Hematopoietic multipotent progenitor cell treated with erythropoietin and hydrocortisone succinate and interleukin-3 and kit ligand, for 4 days (in vitro differentiated cells): ENCODE measurements at places on chromosomes 5 and 9.

DNA sequence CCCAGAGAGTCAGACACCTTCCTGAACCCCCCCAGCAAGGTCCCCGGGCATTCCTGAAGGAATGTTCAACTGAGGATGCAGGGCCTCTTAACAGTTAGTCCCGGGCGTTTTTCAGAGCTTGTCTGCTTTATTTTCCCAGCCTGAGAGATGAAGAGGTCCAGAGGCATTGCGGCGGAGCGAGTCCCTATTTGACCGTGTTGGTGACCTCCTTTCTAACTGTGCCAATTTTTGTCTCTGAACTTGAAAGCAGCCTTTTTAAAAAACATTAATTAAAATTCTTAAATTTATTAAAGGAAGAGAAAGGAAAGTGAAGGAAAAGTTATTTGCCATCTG, 433 bp upstream of the PTAR1 start:
- no peak for DNase-seq

DNA sequence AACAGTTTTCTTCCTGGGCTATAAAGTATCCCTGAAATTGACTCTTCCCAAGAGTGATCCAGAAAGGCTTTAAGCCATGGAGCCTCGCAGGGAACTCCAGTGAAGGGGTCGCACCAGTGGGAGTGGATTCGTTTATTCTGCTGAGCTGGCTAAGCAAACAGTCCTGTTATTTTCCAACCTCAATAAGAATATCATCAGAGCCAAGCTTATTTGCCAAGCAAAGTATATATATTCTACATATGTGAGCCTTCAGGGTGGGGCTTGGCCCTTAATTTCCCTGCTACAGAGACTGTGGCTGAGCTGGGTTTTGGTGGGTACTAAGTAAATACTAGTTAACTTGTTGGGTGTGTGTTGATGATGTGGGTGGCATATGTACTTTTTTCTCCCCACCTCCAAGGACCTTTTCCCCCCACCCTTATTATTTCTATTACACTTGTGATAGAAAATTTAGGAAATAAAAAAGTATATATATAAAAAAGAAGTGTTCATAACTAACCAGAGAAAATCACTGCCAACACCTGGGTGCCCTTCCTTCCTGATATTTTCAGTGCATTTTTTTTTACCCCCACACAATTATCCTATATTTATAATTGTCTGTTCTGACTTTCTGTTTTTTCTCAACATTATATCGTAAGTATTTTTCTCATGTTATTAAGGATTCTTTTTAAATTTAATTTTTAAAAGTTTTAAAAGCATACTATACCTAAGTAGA, 5.3 kb downstream of the GSN start:
- no peak for DNase-seq

DNA sequence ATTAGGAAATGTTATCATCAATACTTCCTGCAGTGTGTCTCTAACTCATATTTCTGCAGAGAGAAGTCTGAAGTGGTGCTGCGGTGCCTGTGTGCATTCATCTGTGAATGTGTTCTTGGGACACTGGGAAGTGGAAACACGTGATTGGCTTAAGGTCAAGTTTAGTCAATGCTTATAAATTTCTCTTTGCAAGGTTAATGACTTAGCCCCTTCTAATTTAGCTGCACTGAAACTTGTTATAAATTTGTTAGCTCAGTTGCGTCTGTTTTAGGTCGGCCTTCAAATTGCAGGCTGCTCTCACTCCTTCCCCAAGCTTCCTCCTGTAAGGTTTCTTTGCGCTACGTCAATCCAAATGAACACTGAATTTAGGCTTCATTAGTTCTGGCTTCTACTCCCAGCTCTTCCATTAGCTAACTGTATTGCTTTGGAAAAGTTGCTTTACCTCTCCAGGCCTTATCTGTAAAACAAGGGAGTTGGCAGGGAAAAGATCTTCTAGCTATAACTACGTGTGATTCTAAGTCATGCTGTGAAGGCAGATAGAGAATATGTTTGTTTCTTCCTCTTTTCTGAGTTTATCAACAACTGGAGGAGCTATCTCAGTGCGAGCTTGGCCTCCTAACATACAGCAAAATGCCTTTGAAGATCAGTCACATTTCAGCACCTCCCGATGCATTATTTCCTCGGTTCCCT, 341.8 kb downstream of the NFIB start:
- DNase-seq = peak; percentile 10

DNA sequence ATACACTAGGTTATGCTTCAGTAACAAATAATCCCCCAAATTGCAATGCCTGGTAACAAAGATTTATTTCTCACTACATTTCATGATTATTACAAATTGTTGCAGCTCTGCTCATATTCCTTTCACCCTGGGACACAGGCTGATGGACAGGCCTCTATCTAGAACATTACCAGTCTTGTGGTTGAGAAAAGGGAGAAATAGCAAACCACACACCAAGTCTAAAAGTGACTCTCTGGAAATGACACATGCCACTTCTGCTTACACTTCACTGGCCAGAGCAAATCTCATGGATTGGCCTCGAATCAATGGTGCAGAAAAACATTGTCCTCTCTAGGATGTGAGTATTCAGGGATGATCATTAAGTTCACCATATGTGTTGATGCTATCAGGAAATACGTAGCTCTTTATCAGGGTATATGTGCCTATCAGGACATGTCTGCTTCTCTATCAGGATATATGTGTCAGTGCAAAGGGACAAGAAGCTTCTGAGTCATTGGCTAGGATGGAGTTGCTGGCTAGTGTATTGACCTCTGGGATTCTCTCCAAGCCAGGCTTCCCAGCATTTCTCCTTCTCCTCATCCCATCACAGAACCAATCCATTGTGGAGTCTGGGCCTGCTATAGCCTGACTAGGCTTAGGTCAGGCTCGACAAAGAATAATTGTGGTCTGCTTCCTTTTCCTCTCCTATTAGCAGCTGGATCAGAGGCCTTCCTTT, 91.1 kb upstream of the CEP78 start:
- DNase-seq = peak; percentile 71

- no peak for DNase-seq
These were observed 471.3 kb upstream of the DAB2 start for GRCh38 chr5:39896104-39896503.

DNA sequence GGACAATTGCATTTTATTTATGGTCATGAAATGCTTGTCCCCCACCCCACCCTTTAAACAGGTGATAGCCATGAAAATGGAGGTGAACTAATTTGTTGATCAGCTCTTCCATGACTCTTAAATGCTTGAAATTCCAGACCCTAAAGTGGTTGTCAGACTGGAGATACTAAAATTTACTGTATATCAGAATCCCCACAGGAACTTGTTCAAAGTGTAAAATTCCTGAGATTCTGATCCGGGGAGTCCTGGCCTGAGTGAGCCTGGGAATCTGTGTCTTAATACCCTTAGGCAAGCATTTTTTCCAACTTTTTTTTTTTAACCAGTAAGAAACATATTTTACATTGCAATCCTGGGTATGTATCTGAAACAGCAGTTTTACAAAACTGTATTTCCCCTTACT, 4.7 kb downstream of the SKP2 start:
- no peak for DNase-seq

DNA sequence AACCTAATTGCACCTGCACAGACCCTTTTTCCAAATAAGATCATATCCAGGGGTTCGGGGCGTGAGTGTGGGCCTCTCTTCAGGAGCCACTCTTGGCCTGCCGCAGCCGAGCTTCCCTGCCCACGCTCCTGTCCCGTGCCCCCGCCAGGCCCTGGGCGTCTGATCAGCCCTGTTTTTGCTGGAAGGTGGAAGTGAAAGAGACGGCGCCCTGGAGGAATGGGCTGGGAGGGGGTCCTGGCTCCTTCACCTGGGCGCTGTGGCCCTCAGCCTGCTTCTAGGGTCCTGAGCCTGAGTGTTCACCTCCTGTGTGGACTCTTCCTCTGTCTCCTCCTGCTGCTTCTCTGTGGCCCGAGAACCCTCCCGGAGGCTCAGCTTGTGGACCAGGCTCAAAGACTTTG, 11.2 kb upstream of the COL5A1 start:
- no peak for DNase-seq

GRCh38 chr9:32378496-32378895, 5.9 kb upstream of the ACO1 start:
- peak; percentile 87 for DNase-seq

DNA sequence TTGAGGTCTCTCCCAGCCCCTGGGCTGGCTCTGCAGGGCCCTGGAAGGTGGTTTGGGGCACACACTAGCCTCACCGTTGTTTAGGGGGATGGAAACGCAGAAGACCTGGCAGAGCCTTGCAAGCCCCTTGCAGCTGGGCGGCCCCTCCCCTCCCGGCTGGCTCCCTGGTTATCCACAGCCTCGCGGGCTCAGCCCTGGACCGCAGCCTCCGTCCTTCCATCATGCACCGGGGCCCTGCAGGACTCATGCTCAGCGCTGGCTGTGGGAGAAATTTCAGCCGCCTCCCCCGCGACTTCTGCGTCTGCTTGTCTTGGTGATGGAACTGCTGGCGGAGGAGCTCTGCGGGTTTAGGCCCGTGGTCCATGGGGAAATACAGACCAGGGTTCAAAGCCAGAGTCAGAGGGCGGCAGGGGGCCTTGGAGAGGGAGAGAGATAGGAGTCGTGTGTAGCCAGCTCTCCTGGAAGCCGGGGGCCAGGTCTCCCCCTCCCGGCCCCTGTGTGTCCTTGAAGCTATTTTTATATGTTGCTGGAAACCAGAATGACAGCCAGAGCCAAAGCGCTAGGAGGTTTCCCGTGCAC, 75.8 kb upstream of the IER5L start:
- DNase-seq = no peak

GRCh38 chr9:1383899-1384455, 333.8 kb downstream of the DMRT2 start:
- DNase-seq = no peak

DNA sequence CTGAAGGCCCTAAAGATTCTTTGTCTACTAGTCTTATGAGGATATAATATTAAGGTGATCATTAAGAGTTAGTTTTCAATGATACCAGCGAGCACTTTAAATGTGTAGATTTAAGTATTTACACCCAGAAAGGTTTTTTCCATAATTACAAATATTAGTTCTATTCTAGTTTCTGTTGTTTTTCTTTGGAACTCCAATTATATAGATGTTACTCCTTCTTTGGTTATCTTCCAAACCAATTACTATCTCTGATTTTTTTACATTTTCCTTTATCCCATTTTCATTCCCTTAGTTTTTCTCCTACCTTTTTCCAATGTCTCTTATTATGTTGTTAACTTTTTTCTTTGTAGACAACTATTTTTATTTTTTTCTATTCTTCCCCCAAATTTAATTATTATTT, 355.1 kb downstream of the KCNN2 start:
- no peak for DNase-seq

DNA sequence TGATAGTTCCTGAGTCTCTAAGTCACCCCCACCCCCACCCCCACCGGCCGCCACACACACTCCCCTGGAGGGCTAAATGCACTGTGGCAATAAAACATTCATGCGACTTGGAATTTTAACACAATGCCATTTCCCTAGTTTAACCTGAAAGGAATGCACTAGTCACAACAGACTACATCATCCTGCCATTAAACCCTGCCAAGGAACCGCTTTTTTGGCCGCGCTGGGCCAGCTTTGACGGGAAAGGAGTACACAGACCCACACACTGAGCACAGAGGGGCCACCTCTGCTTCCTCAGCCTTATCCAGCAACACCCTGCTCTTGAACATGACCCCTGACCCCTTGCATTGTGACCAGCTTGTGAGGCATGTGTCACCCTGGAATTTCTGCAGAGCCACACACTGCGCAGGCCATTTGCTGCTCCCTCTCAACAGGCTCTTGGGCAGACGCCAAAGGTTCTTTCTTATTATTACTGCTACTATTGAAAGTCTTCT, 165.3 kb downstream of the BNC2 start:
- no peak for DNase-seq

GRCh38 chr5:56612353-56612752, 203.0 kb upstream of the MAP3K1 start:
- no peak for DNase-seq

- peak; percentile 41 for DNase-seq
These were observed 421 bp downstream of the RUSC2 start for GRCh38 chr9:35490155-35490909.

- DNase-seq = no peak
These were observed 308.1 kb upstream of the ADCY2 start for GRCh38 chr5:7087719-7088297.

DNA sequence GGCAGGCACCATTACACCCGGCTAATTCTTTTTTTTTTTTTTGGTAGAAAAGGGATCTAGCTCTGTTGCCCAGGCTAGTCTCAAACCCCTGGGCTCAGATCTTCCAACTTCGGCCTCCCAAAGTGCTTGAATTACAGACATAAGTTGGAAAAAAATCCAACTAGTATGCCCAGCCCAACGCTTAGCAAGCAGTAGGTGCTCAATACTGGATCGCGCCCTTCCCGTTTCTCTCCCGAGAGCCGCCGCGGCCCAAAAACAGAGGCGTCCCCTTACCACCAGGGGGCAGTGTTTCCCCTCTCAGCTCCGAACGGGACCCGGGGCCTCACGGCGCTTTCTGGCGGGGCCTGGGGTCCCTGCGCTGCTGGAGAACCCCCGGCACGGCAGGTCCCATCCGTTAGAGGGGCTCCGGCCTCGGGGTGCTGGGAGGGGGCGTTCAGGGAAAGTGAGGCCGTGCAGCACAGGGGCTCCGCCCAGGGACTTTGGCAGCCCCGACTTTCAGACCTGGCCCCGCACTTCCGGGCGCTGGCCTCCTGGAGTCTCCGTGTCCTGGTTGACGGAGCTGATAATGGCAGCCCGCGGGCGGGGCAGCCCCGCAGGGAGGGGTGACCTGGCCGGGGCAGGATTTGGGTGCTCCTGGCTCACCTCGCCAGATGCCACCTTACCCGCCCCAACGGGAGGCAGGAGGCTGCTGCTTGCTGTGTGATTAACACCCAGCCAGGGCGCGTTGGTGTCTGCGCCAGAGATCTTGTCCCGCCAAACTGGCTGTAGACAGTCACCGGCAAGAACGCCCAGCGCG, 15.2 kb downstream of the PTGES start:
- DNase-seq = peak; percentile 93

DNA sequence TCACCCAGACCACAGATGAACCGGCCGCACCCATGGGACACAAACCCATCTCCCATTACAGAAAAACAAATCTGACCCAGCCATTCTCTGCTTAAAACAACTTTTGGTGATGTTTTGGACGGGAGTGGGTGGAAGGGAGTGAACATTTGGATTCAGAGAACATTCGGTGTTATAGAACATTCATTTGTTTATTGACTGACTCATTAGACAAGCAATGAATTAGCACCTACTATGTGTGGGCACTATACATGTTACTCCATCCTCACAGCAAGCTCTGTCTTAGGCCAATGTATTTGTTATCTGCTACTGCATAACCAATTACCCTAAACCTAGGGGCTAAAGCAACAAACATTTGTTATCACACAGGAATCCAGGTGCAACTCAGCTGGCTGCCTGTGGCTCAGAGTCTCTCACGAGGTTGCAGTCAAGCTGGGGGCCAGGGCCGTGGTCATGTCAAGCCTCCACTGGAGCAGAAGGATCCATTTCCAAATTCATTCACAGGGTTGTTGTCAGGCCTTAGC, 5.1 kb upstream of the ERGIC1 start:
- no peak for DNase-seq

- no peak for DNase-seq
These were observed 214.8 kb downstream of the ISL1 start for GRCh38 chr5:51598026-51598425.

GRCh38 chr9:84705128-84705527, 35.6 kb downstream of the NTRK2 start:
- DNase-seq = no peak
